Epithelial cell of alveolus of lung (primary cell): ENCODE measurements at places on chromosomes 1 and 21. TPM values are rescaled to one million over a fixed set of nuclear protein-coding genes. Genes with fewer than 3 reads are reported as not detected.

The ASTN1 gene
- 0.32 and 0.52 TPM in 2 replicates for total RNA-seq

The TFB2M gene
- 14.3 and 15.3 TPM in 2 replicates for total RNA-seq

The SLAMF9 gene
- total RNA-seq = 0.91 TPM in 1 of 2 replicates, not detected in the other

The SH2D2A gene
- 0.32 and 2.1 TPM in 2 replicates for total RNA-seq

The CXADR gene
- total RNA-seq = 7.1 and 9.6 TPM in 2 replicates

The HRNR gene
- not detected in 2 replicates for total RNA-seq

The DMRTA2 gene
- total RNA-seq = under 0.01 TPM in 1 of 2 replicates, not detected in the other

The LRRN2 gene
- under 0.01 TPM in 1 of 2 replicates, not detected in the other for total RNA-seq

The TLR5 gene
- total RNA-seq = 0.08 and 0.13 TPM in 2 replicates

The UBL4B gene
- total RNA-seq = not detected in 2 replicates

The FALEC gene
- not detected in 2 replicates for total RNA-seq

The SPATA1 gene
- under 0.01 and 0.78 TPM in 2 replicates for total RNA-seq

The HEYL gene
- 0.48 and 14.0 TPM in 2 replicates for total RNA-seq

The MPZL1 gene
- total RNA-seq = 56.5 and 93.9 TPM in 2 replicates
